ENCODE measurements at places on chromosomes 3 and 15.

- no peak for DNase-seq
These were observed 6.5 kb downstream of the NT5DC2 start for GRCh38 chr3:52527039-52527731.

DNA sequence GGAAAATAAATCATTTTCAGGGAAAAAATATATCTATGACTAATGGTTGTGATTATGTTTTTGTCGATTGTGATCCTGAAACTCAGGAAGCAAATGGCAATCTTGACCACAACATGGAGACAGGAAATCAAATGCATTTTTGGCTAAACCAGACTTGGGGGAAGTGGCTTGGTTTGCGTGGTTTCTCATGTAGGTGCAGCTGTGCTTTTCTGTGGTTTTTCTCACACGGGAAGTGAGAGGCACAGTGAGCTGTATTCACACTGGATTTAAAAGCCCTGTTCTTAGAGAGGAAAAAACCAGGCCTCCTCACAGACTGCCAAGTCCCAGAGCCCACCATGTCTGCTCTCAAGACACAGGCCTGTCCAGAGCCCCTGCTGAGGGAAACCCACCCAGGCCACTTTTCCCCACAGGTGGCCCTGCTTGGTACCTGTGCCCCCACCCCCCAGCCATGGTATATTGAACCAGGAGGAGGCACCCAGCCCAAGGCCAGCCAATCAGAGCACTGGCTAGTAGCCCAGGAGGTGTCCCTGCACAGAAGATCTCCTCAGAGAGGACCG lies 46.1 kb downstream of the BTD start:
- no peak for DNase-seq

- no peak for DNase-seq
These were observed 116.3 kb downstream of the PGPEP1L start for GRCh38 chr15:98891301-98891700.

- peak; percentile 73 for DNase-seq
These were observed 127.1 kb downstream of the SV2B start for GRCh38 chr15:91227117-91227516.

GRCh38 chr15:69357773-69358771 lies 56.1 kb upstream of the KIF23 start:
- DNase-seq: no peak

DNA sequence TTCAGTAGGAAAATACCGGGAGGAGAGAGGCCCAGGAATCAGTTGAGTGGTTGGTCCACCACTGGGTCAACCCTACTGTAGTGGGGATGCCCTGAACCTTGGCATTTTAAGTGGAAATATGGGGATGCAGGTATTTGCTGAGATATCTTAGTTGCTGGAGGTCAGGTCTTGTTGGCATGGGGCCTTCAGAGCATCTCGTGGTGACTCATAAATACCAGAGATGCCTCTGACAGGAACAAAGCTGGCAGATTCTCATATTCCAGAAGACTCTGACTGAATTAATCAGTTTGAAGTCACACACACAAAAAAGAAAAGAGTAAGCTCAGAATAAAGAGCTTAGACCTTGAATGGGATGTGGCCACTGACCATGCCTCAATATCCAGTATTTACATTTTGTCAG lies 91.6 kb downstream of the CACNA2D3 start:
- no peak for DNase-seq

- DNase-seq: no peak
These were observed 68.9 kb downstream of the SYN2 start for GRCh38 chr3:12073106-12073505.

GRCh38 chr3:129424185-129424841 lies 4.1 kb downstream of the EFCAB12 start:
- peak; percentile 92 for DNase-seq

DNA sequence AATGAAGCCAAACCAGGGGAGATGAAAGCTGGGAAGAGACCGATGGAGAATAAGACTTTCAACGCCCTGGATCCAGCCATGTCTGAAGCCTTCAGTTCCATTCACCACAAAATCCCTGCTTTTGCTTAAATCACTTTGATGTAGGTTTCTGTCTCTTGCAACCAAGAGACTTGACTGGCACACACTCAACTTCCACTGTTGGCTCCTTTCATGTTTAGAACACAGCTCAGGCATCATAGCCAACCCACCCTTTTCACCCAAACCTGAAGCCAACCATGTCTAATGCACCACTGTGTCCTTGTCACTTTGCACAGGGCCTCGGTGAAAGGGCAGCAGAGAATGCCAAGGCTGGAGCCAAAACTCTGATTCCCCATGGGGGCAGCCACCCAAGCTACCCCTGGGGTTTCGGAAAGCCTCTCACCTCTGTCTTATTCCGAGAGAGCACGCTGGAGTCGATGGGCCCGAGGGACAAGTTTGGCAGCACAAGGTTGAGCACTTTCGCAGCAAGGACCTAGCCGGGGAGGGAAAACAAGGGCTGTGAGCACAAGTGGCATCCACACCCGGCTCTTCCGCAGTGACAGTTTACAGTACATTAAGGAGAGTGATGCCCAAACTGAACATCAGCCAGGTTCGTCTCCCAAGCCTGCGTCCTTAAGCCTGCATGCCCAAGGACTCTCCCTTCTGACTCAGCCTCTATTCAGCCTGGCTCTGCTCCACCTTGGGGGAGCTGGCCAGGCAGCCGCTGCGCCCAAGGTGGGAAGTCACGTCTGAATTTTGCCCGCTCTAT lies 37.6 kb downstream of the ABTB1 start:
- no peak for DNase-seq

- no peak for DNase-seq
These were observed 8.9 kb downstream of the TAGLN3 start for GRCh38 chr3:112007633-112008032.

DNA sequence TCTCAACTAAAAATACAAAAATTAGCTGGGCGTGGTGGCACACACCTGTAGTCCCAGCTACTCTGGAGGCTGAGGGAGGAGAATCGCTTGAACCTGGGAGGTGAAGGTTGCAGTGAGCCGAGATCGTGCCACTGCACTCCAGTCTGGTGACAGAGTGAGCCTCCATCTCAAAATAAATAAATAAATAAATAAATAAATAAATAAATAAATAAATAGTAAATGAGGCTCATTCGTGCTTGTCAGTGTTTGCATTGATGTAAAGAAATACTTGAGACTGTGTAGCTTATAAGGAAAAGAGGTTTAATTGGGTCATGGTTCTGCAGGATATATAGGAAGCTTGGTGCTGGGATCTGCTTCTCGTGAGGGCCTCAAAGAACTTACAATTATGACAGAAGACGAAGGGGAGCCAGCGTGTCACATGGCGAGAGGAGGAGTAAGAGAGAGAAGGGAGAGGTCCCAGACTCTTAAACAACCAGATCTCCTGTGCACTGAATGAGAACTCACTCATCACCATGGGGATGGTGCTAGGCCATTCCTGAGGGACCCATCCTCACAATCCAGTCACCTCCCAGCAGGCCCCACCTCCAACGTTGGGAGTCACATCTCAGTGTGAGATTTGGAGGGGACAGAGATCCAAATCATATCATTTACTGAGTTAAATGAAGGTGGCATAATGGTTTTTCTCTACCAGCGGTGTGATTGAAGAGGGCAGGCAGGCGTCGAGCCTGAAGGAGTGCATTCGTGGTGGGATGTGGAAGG lies 104.5 kb downstream of the FNDC3B start:
- no peak for DNase-seq
